ENCODE measurements at places on chromosomes 13 and 19.
A peak's percentile ranks its signal among the peaks of the same experiment; 100 is the strongest.

GRCh38 chr13:36804588-36804987 lies 14.4 kb upstream of the RFXAP start:
- no peak for DNase-seq

GRCh38 chr19:52957591-52957990 lies 5.1 kb downstream of the ZNF816 start:
- no peak for DNase-seq

DNA sequence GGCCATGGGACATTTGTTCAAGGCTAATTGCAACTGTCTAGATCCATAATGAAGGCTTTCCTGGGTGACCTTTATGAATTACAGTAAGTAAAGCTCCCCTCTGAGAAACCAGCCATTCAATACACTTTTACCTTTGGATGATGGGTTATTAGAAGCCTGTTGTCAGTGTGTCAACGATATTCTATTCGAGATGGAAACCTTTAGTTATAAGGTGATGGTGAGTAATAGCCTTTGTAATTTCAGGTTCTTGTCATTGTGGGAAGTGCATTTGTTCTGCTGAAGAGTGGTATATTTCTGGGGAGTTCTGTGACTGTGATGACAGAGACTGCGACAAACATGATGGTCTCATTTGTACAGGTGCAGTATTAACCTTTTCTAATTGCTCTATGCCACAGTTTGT lies 261.7 kb downstream of the ITGBL1 start:
- no peak for DNase-seq

DNA sequence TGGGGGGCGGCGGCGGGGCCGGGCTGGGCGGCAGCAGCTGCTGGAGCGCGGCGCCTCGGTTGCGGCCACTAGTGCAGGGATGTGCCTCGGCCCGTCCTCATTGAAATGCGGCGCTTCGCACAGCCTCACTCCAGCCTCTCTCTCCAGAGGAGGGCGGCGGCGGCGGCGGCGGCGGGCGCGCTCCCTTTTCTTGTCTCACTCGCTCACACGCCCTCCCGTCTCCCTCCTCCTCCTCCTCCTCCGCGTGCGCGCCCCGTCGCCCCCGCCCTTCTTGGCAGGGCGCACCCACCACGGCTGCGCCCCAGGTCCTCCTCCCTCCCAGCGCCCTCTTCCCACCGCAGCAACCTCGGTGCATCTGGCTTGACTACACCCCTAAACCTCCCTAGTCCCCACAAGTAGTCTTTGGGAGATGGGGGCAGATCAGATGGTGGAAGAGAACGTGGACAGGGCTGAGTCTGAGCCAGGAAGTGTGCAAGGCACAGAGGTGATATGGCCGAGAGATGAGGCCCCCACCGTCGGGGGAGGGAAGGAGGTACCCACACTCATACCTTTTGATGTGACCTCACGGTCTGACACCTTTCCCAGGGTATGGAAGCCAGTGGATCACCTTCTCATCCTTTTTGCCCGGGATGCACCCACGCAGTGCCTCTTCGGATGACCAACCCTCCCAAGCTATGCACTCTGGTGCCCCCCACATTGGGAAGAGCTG lies at the start of gene DCLK1:
TSS of gene DCLK1 (minus strand) at position 161 of the 709 bp plus-strand sequence.
- DNase-seq = peak; percentile 57

- peak; percentile 13 for DNase-seq
Observed at GRCh38 chr13:85543144-85543543, 256.1 kb downstream of the SLITRK6 start.

GRCh38 chr13:114126789-114127472 lies 5.5 kb downstream of the RASA3 start:
- no peak for DNase-seq

- no peak for DNase-seq
Observed at GRCh38 chr13:83453723-83454122, 428.6 kb downstream of the SLITRK1 start.

GRCh38 chr13:97978651-97979050 lies 25.2 kb downstream of the IPO5 start:
- peak; percentile 57 for DNase-seq

DNA sequence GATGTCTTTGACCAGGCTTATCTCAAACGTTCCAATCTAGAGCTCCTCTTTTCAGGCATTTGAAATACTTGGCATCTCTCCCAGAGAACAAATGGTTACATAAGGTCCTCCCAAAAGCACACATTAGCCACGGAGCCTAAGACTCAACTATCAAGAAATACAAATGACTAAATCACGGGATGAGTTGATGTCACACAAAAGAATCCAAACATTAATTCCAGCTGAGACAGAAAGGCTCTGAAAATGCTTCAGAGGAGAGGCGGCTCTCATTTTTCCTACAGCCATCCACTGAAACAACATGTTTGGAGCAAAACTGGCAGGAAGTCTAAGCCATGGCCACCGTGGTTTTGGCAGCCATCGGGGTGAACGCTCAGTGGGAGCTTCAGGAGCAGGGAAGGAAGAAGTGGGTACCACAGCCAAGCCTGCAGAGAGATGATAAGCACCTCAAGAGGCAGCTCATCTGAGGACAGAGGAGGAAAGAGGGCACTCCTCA lies 122.5 kb downstream of the STK24 start:
- DNase-seq = peak; percentile 98

Measured in EH (cell line).